Brain (organoid and tissue), 16 donors: ENCODE measurements at places on chromosomes 6 and 20.

GRCh38 chr6:167233490-167233889 lies 57.6 kb upstream of the UNC93A start:
- DNase-seq = no peak

GRCh38 chr6:165573671-165574070 lies 89.4 kb downstream of the PDE10A start:
- DNase-seq = peak; percentile 58

GRCh38 chr6:34890533-34890925 lies 1.5 kb downstream of the ANKS1A start:
- DNase-seq = no peak

- DNase-seq = no peak
Observed at GRCh38 chr20:50879649-50880550, 51.3 kb downstream of the ADNP start.

- no peak for DNase-seq
Observed at GRCh38 chr6:56608332-56608731, 34.4 kb downstream of the DST start.

DNA sequence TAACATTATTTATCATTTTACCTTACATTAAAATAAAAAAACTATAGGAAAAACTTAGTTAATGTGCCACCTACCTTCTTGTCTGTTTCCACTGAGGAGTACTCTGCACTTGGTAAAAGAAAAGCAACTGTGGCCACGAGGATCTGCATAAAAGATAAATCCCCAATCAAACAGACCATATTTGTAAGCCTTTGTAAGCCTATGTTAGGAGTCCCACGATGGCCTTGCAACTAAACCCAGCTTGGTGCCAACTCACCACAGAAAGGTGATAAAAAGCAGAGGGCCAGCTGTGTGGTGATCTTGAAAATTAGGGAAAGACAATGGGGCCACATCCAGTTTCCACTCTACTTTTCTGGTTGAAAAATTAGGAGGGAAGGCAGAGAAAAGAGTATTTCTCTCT lies 156.9 kb downstream of the INSM1 start:
- no peak for DNase-seq

DNA sequence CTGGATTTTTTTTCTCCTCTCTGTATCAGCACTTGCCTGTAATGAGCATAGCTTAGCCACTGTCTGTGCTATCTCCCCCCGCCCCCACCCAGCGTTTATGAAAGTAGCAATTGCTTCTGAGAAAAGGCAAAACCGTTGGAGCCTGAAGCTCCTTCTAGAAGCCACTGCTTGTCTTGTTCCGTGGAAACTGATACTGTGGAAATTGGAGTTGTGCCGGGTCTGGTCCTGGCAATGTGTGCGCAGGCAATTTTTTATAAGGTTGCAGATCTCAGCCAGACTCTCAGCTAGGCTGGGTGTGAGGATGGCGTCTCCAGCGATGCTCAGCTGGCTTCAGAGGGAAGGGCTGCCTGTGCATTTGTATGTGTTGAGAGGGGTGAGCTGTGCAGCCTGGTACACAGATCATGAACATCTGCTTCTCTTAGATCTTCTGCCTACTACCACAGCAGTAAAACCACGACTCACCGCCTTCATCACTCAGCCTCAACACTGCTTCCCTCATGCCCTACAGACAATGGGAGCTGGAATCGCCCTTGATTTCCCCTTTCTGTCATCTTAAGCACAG lies 72.4 kb upstream of the GTSF1L start:
- DNase-seq = peak; percentile 73

DNA sequence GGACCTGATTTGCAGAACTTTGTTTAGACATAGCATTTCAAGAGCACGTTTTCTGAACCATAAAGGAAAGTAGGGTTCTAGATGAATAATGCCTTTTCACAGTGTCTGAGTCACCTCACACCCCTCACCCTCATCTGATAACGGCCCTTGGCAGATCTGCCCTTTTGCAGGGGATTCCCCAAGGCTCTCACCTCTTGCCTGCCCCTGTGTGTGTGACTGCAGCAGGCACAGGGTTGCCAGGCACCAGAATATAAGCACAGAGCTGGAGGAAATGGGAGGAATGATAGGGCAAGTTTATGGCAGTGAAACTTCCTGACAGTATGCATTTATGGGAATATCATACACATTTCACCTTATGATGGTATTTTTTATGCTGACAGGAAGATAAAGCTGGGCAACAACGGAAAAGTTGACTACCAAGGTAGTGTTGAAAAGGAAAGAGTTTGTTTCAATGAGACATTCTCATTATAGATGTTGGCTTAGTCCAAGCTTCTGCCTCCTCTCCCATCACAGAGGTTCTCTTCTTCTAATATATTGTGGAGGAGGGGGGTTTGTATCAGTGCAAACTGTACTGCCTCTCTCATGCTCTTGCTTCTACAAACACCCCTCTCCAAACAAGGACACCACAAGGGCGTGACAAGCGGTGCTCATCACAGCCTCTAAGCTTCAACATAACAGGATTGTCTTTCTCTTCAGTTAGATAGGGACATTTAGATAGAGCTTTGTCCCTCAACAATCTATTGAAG lies 101.5 kb upstream of the BACH2 start:
- DNase-seq = no peak

DNA sequence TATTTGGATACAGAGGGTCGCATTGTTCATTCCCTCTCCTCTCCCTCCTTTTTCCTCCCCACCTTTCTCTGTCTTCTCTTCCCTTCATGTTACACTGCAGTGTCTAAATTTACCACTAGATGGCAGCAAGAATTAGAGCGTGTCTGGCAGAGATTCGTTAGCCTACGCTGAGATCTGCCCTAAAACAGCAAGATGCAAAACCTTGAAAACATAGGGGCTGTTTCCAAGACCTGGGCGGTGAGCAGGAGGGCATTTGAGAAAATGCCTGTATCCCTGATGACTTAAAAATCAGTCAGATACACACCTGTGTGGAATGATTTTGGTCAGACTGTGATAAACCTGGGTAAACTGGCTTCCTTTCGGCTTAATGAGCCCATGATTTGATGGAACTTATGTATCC lies 101.5 kb upstream of the ISM1 start:
- peak; percentile 93 for DNase-seq

GRCh38 chr6:73391675-73392074 lies 3.0 kb upstream of the DDX43 start:
- DNase-seq = no peak

GRCh38 chr6:157813750-157814455 lies 9.1 kb upstream of the SNX9 start:
- DNase-seq = no peak

GRCh38 chr6:166942393-166943168 lies 13.8 kb downstream of the RNASET2 start:
- DNase-seq = peak; percentile 31

DNA sequence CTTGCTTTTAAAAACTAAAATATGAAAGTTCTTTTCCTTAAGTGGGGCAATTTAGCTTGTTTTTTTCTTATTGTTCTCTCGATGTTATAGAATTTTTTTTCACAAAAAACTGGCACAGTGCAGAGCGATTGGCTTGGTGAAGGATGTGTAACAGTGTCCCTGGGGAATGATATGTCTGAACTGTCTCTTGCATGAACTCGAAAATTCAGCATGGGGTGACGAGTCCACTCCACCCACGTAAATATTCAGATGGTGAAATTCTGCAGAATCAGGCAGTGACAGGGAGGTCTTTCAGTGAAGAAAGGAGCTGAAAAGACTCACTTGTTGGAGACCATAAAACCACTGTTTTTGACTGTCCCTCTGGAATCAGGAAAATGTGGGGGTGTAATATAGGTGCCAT lies 505.3 kb downstream of the MMUT start:
- DNase-seq = no peak

DNA sequence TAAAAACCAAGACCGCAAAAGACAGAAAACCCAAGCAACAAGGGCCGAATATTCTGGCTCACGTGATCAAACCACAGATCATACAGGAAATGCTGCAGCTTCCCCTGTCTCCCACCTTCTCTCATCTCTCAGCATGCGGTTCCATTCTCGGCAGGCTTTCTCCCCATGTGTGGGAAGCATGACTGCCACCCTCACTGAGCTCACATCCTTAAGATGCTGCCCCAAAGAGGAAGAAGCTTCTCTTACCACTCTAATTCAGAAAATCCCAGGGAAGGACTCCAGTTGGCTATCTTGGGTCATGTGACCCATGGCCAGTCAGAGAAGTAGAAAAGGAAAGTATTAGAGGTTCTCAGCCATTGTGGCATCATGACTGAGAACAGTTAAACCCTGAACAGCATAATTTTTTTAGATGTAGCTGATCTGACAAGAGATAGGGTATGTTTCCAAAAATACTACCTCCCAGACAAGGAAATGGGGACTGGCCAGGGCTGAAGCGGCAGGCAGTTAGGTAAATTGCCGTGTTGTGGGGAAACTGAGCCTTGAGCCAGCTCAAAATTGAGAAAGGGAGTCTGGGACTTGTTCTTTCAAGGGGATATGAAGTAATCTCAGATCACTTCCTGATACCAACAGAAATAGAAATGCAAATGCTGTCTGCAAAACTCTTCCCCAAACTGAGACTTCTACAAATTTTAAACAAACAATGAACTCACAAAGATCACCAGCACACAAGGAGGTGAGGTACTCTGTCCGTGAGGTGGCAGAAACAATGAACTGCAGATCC lies 37.1 kb upstream of the GRM4 start:
- no peak for DNase-seq

GRCh38 chr20:32809907-32810306 lies 9.8 kb upstream of the MAPRE1 start:
- DNase-seq = no peak

DNA sequence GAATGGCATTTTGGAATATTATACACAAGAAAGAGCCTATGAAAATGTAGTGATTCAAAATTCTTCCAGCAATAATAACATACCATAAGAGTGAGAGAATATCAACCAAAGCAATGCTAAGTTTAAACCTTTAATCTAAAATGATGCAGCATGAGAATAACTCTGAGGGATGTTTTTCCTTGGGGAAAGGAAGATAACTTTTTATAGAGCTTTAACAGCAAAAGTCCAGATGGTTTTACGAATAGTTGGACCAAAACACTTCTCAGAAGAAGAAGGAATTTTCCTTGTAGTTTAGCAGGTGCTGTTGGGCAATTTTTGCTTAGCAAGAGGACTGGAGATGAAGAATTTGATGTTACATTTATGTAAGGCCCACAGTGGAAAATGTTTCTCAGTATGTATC lies 1503.2 kb downstream of the HACE1 start:
- DNase-seq = no peak

DNA sequence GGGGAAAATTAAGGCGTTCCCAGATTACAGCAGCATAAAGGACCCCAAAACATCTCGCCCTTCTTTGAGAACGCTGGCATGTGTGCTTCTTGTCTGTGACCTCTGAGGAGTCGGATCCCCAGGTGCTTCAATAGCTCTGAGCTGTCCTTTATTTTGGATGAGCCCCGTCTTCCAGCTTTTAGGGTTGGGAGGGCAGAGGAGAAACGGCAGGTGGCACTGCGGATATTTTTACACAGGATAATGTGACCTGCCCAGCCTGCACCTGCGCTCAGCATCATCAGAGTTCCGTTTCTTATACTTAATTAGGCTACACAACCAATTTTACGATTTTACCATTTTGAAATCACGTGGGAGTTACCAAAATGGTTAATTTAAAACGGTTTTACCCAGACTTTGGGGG lies 147.7 kb upstream of the RPS6KA2 start:
- DNase-seq = no peak

DNA sequence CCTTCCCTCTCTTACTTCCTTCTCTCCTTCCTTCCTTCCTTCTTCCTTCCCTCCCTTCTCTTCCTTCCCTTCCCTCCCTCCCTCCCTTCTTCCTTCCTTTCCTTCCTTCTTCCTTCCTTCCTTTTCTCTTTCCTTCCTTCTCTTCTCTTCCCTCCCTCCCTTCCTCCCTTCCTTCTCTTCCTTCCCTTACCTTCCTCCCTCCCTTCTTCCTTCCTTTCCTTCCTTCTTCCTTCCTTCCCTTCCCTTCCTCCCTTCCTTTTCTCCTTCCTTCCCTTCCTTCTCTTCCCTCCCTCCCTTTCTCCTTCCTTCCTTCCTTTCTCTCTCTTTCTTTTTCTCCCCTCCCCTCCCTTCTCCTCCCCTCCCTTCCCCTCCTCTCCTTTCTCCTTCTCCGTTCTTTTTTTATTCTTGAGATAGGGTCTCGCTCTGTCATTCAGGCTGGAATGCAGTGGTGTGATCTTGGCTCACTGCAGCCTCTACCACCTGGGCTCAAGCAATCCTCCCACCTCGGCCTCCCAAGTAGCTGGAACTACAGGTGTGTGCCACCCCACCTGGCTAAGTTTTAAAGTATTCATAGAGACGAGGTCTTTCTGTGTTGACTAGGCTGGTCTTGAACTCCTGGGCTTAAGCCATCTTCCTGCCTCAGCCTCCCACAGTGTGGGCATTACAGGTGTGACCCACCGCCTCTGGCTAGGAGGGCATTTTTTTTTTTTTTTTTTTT lies 1.1 kb upstream of the ZNF512B start:
- no peak for DNase-seq

GRCh38 chr6:52605610-52606185 lies 28.8 kb upstream of the TRAM2 start:
- DNase-seq = no peak

DNA sequence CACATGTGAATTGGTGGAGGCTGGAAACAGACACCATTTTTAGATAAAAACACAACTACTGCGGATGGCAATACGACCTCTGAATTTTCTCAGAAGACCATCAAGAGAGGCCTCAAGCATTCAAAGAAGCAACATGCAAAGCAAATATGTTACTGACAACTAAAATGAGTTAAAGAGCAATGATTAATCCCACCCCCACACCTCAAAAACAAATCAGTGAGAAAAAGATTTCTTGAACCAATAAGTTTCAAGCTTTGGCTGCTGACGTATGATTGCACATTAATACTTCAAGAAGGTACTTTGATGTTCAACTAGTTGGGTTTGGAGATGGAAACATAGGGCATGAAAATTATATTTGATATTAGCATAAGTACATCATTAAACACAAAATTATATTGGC lies 982 bp downstream of the MMUT start:
- DNase-seq = no peak

- no peak for DNase-seq
Observed at GRCh38 chr6:144294016-144294415, 8.9 kb downstream of the UTRN start.

GRCh38 chr6:3697609-3698008 lies 53.9 kb downstream of the PXDC1 start:
- no peak for DNase-seq

- no peak for DNase-seq
Observed at GRCh38 chr6:135266675-135267074, 85.6 kb downstream of the MYB start.

- peak; percentile 32 for DNase-seq
Observed at GRCh38 chr6:160766657-160766988, 64.6 kb downstream of the PLG start.

- no peak for DNase-seq
Observed at GRCh38 chr6:1363298-1363697, 26.1 kb upstream of the FOXF2 start.

DNA sequence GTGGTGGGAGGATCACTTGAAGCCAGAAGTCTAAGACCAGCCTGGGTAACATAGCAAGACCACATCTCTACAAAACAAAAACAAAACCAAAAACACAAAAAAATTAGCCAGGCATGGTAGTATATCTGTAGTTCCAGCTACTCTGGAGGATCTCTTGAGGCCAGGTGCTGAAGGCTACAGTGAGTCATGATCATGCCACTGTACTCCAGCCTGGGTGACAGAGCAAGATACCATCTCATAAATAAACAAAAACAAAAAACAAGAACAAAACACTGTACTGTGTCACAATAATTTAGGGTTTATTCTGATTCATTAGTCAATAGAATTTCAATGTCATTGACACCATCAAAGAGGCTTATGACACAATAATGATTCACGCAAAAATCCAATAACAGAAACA lies 1121.7 kb upstream of the MAP3K7 start:
- no peak for DNase-seq
